Activated CD8-positive, alpha-beta memory T cell treated with anti-CD3 and anti-CD28 coated beads for 36 hours (primary cell): ENCODE measurements at places on chromosomes 2 and 18. TPM values are rescaled to one million over a fixed set of nuclear protein-coding genes. Genes with fewer than 3 reads are reported as not detected.

Gene MLPH
- total RNA-seq = not detected

Gene ST8SIA5
- total RNA-seq = not detected

Gene PRSS56
- total RNA-seq = not detected

Gene SRD5A2
- total RNA-seq = 0.04 TPM

Gene IGFBP5
- total RNA-seq = not detected

Gene ALMS1
- 22.8 TPM for total RNA-seq

Gene IL36G
- total RNA-seq = not detected

Gene SLC4A3
- total RNA-seq = 0.04 TPM

Gene RGPD4
- 0.67 TPM for total RNA-seq

Gene OTOS
- not detected for total RNA-seq

Gene ALKAL2
- total RNA-seq = not detected

Gene PFN4
- 0.40 TPM for total RNA-seq

Gene ACMSD
- not detected for total RNA-seq

Gene HJURP
- total RNA-seq = 49.9 TPM

Gene CDH19
- not detected for total RNA-seq

Gene REG1A
- total RNA-seq = not detected

Gene TTN
- 0.61 TPM for total RNA-seq

Gene C2orf66
- total RNA-seq = not detected

Gene IL1B
- not detected for total RNA-seq

Gene SLC40A1
- total RNA-seq = 1.4 TPM

Gene ABCG8
- not detected for total RNA-seq

Gene GAL3ST2
- total RNA-seq = 0.25 TPM

Gene ERICH2
- total RNA-seq = not detected

Gene CYTIP
- total RNA-seq = 245 TPM

Gene ZSWIM2
- not detected for total RNA-seq

Gene TRIB2
- total RNA-seq = 3.8 TPM

Gene FZD7
- 0.46 TPM for total RNA-seq

Gene SCN2A
- total RNA-seq = not detected

Gene POTEI
- not detected for total RNA-seq

Gene CNTNAP5
- total RNA-seq = not detected

Gene WNT10A
- total RNA-seq = 1.1 TPM

Gene LYG1
- total RNA-seq = 0.78 TPM

Gene SMYD1
- not detected for total RNA-seq

Gene ZFAND2B
- 33.3 TPM for total RNA-seq

Gene ASAP2
- total RNA-seq = 0.08 TPM

Gene KRCC1
- 10.7 TPM for total RNA-seq

Gene KCNIP3
- total RNA-seq = not detected

Gene TNFRSF11A
- 1.4 TPM for total RNA-seq

Gene ANO7
- total RNA-seq = 3.1 TPM

Gene CRYBA2
- total RNA-seq = not detected

Gene RFX8
- total RNA-seq = 0.11 TPM

Gene HRH4
- total RNA-seq = not detected

Gene SAG
- not detected for total RNA-seq

Gene ANKRD30B
- not detected for total RNA-seq

Gene PRADC1
- 21.9 TPM for total RNA-seq

Gene GULP1
- total RNA-seq = not detected

Gene CD207
- total RNA-seq = not detected
